HFFc6 (cell line): ENCODE measurements at places on chromosomes 11 and 22. TPM values are rescaled to one million over a fixed set of nuclear protein-coding genes. Genes with fewer than 3 reads are reported as not detected.

FXYD6 gene
- not detected in 3 replicates for total RNA-seq

SCGB1D2 gene
- not detected in 3 replicates for total RNA-seq

DNA sequence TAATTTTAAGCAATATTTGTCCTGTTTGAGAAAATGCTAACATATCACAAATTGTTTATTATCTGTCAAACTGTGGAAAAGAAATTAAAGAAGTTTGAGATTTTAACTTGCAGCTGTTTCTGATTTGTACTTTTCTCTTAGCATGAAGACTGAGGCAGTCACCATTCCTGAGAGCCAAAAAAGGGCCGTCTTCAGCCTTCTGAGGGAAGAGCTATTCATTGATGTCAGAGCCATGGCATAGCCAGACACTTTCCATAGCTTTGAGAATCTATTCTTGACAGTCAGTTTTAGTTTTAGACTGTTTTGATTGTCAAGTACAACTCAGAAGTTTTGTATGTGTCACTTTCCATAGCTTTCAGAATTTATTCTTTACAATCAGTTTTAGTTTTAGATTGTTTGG is 32.1 kb downstream of the YAP1 start:
- peak overlapping the region; percentile 23; the same call in 1 of the 2 replicates for H3K27ac ChIP-seq
- no peak for DNase-seq
- peaks cover 33% of the 10 kb centered on the region for H3K36me3 ChIP-seq
- peaks cover 100% of the 10 kb centered on the region for H3K4me1 ChIP-seq
- H3K4me3 ChIP-seq: 0 out of 2 replicates have a peak overlapping the region, but pooled peaks have one; percentile 0

GRCh38 chr11:43278193-43278956 is 33.4 kb upstream of the API5 start:
- DNase-seq: no peak
- H3K36me3 ChIP-seq: no peaks in the 10 kb centered on the region
- H3K4me3 ChIP-seq: no peak overlapping the region
- H3K27ac ChIP-seq: no peak overlapping the region

DNA sequence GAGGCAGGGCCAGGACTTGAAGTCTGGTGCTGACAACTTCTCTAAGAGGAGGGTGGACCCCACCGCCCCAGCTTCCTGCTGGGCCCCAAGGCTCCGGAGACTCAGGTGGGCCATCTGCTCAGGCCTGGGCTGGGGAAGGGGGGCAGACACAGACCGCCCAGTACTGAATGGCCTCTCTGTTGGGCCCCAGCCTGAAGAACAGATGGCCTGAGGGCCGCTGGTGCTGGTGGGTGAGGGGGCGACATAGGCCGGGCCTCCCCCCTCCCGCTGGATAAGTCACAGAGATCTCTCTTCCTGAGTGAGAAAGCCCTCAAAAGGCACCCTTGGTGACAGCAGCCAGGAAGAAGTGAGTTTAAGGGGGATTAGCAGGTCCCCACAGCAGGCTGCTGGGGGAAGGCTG is 12.5 kb upstream of the TP53I11 start:
- peaks cover 33% of the 10 kb centered on the region for H3K27me3 ChIP-seq
- H3K36me3 ChIP-seq: no peaks in the 10 kb centered on the region
- no peaks in the 10 kb centered on the region for H3K4me1 ChIP-seq
- no peak overlapping the region for H3K4me3 ChIP-seq

DNA sequence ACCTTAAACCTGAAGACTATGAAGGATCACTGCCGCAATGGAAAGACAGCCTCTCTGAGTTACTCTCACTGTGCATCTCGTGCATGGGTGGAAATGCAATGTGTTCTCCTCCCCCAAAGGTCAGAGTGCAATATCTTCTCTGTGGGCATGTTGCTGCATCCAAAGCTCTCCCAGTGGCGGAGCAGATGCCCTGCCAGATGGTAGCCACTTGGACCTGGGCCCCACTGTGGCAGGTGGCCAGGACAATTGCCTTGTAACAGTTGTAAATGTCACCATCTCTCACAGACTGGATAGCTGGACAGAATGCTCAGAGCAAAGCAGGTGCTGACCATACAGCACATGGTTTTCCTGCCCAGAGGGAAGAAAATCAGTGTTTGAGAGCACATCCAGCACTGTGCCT is 542.0 kb downstream of the FAM181B start:
- DNase-seq: no peak
- H3K27ac ChIP-seq: no peak overlapping the region
- no peaks in the 10 kb centered on the region for H3K4me1 ChIP-seq
- no peaks in the 10 kb centered on the region; the same call in 1 of the 2 replicates for H3K27me3 ChIP-seq
- H3K36me3 ChIP-seq: no peaks in the 10 kb centered on the region
- H3K4me3 ChIP-seq: no peak overlapping the region

DNA sequence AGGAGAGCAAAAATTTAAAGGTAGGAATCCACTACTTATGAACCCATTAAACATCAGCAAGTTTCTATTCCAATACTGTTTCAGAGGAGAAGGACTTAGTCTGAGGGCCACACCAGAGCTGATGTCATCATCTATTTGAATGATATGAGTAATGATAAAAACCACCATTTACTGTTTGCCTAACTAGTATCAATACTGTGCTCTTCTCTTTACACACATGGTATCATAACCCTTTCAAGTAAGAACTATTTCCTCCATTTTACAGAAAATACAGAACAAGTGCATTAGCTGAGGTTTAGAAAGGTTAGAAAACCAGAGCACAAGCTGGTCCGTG is 651.3 kb upstream of the KIRREL3 start:
- no peaks in the 10 kb centered on the region for H3K36me3 ChIP-seq
- H3K4me3 ChIP-seq: no peak overlapping the region
- no peak for DNase-seq
- peaks cover 3% of the 10 kb centered on the region; the same call in 1 of the 2 replicates for H3K27me3 ChIP-seq
- peak overlapping the region; percentile 43 for H3K27ac ChIP-seq
